ENCODE measurements at places on chromosomes 7 and 10.

DNA sequence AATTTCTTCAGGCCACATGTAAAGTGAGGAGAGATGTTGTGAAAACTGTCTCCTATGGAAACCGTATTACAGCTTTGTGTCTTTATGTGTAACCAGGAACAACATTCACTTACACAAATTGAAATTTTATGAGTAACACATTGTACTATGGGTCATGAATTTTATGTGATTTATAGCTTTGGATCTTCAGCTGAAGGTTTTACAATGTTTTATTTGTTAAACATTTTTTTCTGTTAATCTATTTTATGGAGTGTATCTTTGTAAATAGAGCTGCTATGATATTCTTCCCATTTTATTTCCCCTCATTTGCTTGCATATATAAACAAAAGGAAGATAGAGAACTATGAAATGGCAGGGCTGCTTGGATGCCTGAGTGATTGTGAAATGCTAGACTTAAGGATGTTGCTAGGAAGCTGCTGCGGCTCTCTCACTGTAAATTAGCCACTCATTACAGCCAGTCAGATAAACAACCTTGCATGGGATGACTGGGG lies 104.5 kb upstream of the PCLO start:
- DNase-seq, result no peak

DNA sequence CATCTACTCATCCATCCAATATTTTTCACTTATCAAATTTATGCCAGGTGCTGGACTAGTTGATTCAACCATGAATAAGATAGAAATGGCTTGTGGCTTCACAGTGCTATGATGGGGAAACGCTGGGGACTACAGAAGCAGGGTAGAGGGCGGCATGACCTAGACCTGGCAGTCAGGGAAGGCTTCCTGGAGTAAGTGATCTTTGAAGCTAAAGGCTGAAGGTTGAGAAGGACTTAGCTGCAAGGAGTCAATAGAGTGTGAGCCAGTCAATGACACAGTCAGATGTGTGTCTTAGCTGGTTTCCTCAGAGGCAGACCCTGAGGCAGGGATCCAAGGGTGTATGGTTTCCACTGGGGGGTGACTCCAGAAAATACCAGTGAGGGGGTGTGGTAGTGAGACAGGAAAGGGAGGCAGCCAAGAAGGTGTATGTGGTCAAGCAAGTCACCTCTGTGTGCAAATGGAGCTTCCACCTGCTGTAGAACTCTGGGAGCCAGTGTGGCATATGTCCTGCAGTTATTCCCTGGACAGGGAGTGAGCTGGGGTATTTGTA lies 10.3 kb downstream of the PRF1 start:
- DNase-seq, result no peak

DNA sequence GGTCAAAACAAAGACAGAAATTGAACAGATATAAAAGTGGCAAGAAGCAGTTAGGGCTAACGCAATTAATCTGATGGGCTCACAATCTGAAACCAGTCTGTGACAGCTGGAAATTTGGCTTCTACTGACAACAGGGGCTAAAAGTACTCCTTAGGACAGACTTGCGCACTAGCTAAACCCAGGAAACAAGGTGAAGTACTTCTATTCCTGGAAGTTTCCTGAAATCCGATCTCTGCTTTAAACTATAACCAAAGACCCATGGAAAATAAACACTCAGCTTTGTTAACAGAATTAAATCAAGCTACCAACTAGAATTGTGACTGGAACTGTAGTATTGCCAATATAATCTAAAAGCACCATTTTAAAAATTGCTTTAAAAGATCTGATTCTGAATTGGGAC lies 520.2 kb upstream of the ZWINT start:
- no peak for DNase-seq

- DNase-seq, result no peak
These were observed 143.4 kb upstream of the PCGF5 start for GRCh38 chr10:91076991-91077548.

DNA sequence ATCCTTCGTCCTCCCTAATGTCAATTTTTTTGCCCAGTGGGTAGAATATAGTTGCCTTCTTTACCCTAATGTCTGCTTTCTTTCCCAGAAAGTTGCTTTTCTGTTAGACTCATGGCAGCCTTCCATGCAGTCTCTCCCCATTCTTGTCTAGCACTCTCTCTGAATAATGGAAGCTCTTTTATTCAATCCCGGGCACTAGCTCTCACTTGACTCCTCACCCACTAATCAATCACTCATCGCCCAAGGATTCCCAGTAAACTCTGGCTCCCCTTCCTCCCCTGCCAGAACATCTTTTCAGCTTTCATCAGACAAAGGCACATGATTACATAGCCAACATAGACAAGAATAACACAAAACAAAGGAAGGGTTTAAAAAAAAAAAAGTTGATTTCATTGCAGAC lies 100.2 kb upstream of the RELN start:
- no peak for DNase-seq

- DNase-seq, result no peak
These were observed 71.9 kb downstream of the SGMS1 start for GRCh38 chr10:50551894-50552293.

DNA sequence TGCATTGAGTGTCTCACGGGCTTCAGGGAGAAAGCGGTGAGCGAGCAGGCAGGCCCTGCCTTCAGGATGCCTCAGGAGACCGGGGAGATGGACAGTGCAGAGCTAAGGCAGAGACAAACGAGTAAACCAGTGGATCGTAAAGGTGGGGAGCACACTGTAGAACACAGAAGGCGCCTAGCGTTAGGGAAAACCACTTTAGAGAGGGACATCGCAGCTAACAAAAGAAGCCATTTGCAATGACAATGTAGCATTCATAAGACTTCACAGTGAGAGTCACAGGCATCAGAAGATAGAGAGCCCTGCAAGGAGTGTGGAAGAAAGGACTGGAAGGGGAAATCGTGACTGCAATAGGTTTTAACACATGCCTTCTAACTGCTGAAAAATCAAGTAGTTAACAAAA lies 54.9 kb upstream of the TMEM273 start:
- no peak for DNase-seq

DNA sequence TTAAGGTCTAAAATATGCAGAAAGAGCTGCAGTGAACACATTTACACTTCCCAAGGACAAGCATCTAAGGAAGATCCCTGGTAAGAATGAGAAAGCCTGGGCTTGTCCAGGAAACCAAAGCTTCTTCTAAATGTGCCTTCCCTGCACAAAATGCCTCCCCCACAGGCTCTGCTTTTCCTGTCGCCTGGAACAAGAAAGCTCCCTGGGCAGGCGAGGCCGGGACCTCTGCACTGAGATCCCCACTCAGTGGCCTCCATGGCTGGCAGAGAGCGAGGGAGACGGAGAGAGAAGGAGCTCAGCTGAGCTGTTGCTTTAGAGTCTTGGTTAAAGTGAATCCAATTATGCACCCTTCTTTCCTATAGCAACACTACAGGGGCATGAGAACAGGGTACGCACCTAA lies 75.6 kb downstream of the AMZ1 start:
- DNase-seq, result no peak

GRCh38 chr10:51920672-51921071 lies 221.3 kb upstream of the CSTF2T start:
- DNase-seq, result no peak

Measured in Karpas-422 (cell line).